Effector memory CD4-positive, alpha-beta T cell (primary cell): ENCODE measurements at places on chromosomes 3 and 15.

- no peaks in the 10 kb centered on the region for H3K27me3 ChIP-seq
- no peak for DNase-seq
- H3K27ac ChIP-seq, result no peak overlapping the region
- H3K4me1 ChIP-seq, result no peaks in the 10 kb centered on the region
Measured at GRCh38 chr3:36166477-36166876, 213.8 kb upstream of the STAC start.

DNA sequence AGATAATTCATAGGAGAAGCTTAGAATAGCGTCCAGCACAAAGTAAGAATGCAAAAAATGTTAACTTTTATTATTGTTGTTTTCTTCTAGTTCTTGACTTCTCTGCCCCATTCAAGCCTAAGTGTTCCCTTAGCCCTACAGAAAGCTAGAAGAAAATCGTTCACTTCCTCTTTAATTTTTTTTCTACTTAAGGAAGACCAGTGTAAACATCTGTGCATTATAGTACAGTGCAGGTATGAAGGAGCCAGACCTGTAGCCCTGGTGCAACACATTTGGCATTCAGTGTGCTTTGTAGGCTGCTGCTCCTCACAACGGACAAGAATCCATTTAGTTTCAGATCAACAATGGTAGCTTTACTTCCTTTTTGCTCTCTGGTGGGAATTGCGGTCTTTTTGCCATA lies 127.8 kb upstream of the SLC7A14 start:
- H3K4me3 ChIP-seq, result no peak overlapping the region
- no peak for DNase-seq
- no peak overlapping the region for H3K27ac ChIP-seq
- H3K27me3 ChIP-seq, result no peaks in the 10 kb centered on the region
- H3K4me1 ChIP-seq, result no peaks in the 10 kb centered on the region

- no peaks in the 10 kb centered on the region for H3K27me3 ChIP-seq
- no peak for DNase-seq
- peaks cover 12% of the 10 kb centered on the region for H3K4me1 ChIP-seq
- no peak overlapping the region for H3K4me3 ChIP-seq
Measured at GRCh38 chr15:31236184-31237042, 90.2 kb upstream of the KLF13 start.

DNA sequence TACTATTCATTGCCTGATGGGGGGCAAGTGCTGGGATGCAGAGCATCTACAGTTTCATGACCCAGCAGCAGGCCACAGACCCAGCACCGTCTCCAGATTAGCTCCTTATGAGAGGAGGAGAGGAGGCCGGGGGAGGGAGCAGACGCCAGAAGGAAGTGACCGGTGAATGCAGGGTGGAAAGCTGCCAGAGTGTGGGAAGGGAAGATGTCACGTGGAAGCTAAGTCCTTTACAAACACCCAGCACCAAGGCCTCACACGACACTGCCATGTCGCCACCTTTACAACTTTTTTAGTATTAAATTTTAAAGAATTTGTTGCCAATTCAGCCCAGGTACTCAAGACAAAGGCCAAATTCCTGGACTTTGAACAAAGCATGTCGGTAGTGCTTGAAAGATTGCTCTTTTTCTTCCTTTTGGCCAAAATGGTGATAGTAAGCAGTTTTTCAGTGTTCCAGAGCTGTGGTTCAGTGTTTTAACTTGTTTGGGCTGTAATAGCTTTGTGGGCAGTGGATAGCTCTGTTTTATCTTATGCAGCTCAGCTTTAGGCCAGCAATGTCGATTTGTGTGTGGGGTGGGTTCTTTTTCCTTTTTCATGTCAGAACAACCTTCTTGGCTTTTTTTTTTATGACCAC lies 58.2 kb downstream of the ZBTB38 start:
- no peak overlapping the region for H3K4me3 ChIP-seq
- H3K36me3 ChIP-seq, result peaks cover 5% of the 10 kb centered on the region
- H3K27me3 ChIP-seq, result no peaks in the 10 kb centered on the region
- no peak for DNase-seq
- H3K27ac ChIP-seq, result no peak overlapping the region

DNA sequence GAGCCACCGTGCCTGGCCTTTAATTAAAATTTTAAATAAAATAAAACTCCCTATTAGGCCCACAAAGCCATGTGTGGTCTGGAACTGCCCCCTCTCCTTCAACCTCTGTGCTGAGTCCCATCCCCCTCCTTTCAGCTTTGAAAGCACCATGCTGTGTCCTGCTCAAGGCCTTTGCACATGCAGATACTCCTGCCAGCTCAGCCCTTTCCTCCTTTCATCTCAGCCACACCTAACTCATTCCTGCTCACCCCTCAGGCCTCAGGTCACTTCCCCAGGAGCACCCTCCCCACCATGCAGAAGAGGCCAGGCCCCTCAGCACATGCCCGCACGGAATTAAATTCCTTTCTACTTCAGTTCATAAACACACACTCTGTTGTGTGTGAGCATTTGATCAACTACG lies 28.1 kb downstream of the ATRIP start:
- H3K36me3 ChIP-seq, result peaks cover 5% of the 10 kb centered on the region
- DNase-seq, result no peak

DNA sequence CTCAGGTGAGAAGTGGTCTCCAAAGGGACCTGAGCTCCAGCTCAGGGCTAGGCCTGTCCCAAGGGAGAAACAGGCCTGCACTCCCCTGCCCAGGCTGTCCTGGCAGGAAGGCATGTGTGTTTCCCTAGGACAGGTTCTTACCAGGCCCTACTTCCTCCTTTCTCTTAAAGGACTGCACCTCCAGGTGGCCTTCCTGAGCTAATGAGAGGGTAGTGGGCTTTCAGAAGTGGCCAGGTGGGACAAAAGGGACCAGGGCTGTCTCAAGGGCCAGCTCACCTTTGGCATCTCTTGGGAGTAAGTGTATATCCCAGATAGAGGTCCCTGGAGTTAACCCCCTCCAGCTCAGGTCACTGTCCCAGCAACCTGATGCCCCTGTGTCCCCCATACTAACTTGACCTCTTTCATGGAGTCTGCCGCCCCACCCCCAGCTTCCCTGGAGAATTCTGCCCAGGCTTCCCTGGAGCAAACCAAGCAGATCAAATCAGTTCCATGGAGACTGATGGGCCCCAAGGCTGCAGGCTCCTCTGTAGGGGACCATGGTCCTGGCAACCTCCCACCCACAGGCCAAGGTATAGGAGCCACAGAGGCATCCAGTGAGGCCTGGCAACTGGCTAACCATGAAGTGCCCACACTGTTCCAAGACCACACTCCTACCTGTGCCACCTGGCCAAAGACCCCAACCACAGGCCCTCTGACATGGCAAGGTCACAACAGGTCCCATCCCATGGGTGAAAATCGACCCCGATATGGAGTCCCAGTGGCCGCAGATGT lies 67.6 kb downstream of the ZNF445 start:
- no peaks in the 10 kb centered on the region for H3K27me3 ChIP-seq
- no peaks in the 10 kb centered on the region for H3K4me1 ChIP-seq
- no peaks in the 10 kb centered on the region for H3K36me3 ChIP-seq
- no peak overlapping the region for H3K27ac ChIP-seq
- no peak for DNase-seq

DNA sequence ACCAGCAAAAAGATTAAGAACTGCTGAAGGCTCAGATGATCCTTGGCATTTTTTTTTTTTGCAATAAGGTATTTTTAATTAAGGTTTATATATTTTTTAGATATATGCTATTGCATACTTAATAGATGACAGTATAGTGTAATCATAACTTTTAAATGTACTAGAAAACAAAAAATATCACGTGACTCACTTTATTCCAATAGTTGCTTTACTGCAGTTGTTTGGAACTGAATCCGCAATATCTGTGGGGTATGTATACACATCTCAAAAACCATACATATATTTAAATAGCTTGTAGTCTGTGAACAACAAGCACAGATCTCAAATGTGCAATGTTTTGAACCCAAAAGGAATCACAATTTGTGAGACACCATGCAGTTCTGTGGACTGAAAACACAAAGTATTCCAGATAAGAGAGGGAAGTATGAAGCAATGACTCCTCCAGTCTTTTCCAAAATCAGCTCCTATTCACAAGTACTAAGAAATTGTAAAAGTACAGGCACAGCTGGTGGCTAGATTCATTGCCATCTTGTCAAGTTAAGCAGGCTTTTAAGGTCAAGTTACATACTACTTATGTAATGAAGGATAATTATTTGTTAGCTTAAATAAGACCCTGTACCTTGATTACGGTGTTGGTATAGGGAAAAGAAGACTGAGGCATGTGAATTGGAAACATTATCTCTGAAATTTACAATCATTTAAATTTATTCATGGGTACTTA lies 331.1 kb downstream of the TBC1D5 start:
- no peak for DNase-seq
- H3K27me3 ChIP-seq, result no peaks in the 10 kb centered on the region
- H3K27ac ChIP-seq, result no peak overlapping the region
- no peak overlapping the region for H3K4me3 ChIP-seq

GRCh38 chr15:70082281-70082900 lies 15.3 kb downstream of the TLE3 start:
- H3K4me3 ChIP-seq, result no peak overlapping the region
- peaks cover 11% of the 10 kb centered on the region for H3K4me1 ChIP-seq
- no peak overlapping the region for H3K27ac ChIP-seq
- H3K27me3 ChIP-seq, result no peaks in the 10 kb centered on the region
- H3K36me3 ChIP-seq, result peaks cover 42% of the 10 kb centered on the region

GRCh38 chr15:90648137-90649070 lies 68.7 kb upstream of the BLM start:
- no peak overlapping the region for H3K4me3 ChIP-seq
- peaks cover 12% of the 10 kb centered on the region for H3K4me1 ChIP-seq
- H3K36me3 ChIP-seq, result peaks cover 5% of the 10 kb centered on the region
- DNase-seq, result peak; percentile 34
- no peak overlapping the region for H3K27ac ChIP-seq

DNA sequence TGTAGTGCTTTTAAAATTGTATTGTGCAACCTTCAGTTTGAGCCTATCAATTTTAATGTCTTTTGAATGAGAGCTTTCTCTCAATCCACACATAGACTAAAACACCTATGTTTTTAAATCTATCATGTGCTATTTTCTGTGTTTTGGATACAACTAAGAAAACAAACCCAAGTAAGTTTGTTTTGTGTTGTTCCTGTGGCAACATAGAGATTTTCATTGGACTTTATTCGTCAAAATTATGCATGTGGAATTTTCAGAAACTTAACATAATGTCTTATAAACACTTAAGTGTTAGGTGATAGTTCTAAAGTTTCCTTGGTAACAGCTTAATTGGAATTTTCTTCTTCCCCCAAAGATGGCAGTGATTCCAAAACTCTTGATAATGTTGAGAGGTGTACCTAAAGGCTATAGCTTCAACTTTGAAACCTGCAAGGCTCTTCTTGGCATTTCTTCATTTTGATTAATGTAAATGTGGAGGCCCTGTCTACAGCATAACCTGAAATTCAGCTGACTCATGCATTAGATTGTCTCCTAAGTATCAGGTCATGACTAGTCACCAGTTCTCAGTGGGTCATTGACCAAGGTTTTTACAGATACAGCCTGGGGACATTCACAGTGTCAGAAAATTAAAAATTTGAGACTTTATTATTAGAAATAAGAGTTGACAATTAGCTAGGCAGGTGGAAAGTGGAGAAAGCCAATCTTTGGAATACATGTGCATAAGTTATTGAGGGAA lies 44.4 kb downstream of the COL6A5 start:
- H3K27ac ChIP-seq, result no peak overlapping the region
- no peaks in the 10 kb centered on the region for H3K27me3 ChIP-seq
- H3K4me1 ChIP-seq, result no peaks in the 10 kb centered on the region
- H3K36me3 ChIP-seq, result no peaks in the 10 kb centered on the region
- H3K4me3 ChIP-seq, result no peak overlapping the region

DNA sequence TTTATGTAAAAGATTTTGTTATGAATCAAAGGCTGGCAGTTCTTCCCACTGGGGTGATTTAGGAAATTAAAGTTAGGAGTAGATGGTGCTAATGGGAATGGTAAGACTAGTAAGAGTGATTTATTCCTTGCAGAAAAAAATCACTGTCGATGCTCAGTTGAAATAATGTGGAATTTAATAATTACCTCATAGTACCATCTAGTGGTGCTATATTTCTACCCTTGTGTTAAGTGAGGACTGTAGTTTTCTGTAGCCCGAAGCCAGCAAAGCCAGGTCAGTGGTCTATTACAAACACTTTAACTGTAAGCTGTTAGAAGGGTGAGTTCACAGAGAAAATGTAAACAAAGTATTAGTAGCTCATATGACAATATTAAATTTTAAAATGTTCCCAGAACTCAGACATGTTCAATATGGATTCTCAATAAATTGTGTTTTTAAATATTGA lies 39.5 kb upstream of the GOLGA8J start:
- H3K4me3 ChIP-seq, result no peak overlapping the region
- no peaks in the 10 kb centered on the region for H3K4me1 ChIP-seq
- no peaks in the 10 kb centered on the region for H3K36me3 ChIP-seq
- H3K27ac ChIP-seq, result no peak overlapping the region

GRCh38 chr15:51971032-51971374 lies 575 bp downstream of the LEO1 start:
- H3K27me3 ChIP-seq, result no peaks in the 10 kb centered on the region
- H3K27ac ChIP-seq, result peak overlapping the region; percentile 77
- H3K36me3 ChIP-seq, result no peaks in the 10 kb centered on the region
- no peak for DNase-seq
- peak overlapping the region; percentile 94 for H3K4me3 ChIP-seq
- H3K4me1 ChIP-seq, result no peaks in the 10 kb centered on the region

DNA sequence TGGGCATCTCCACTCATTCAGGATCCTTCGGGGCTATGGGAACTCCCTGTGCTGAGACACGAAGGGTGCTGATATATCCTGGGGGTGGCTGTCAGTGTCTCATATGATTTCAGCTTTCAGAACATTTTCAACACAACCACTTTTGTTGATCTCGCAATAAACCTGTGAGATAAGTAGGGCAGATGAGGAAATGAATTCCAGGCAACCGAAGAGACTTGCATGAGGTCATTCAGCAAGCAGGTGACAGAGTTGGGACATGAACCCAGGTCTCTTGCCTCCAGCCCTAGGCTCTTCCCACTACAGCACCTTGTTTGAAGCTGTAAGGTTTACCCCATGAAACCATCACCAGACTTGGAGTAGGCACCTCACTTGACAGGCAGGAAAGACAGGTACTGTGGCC lies 16.6 kb downstream of the DUOX1 start:
- H3K27me3 ChIP-seq, result no peaks in the 10 kb centered on the region
- H3K4me1 ChIP-seq, result no peaks in the 10 kb centered on the region
- H3K36me3 ChIP-seq, result no peaks in the 10 kb centered on the region
- DNase-seq, result no peak

- H3K27ac ChIP-seq, result no peak overlapping the region
- no peaks in the 10 kb centered on the region for H3K36me3 ChIP-seq
- H3K4me1 ChIP-seq, result no peaks in the 10 kb centered on the region
- no peaks in the 10 kb centered on the region for H3K27me3 ChIP-seq
- no peak for DNase-seq
Measured at GRCh38 chr3:1087066-1087560, 5.7 kb upstream of the CNTN6 start.

GRCh38 chr15:74336061-74337005 lies 31.1 kb downstream of the CYP11A1 start:
- no peak overlapping the region for H3K4me3 ChIP-seq
- no peak for DNase-seq
- no peaks in the 10 kb centered on the region for H3K4me1 ChIP-seq
- no peaks in the 10 kb centered on the region for H3K27me3 ChIP-seq
- H3K27ac ChIP-seq, result no peak overlapping the region

- no peak for DNase-seq
- no peaks in the 10 kb centered on the region for H3K27me3 ChIP-seq
- H3K4me1 ChIP-seq, result peaks cover 4% of the 10 kb centered on the region
- no peak overlapping the region for H3K4me3 ChIP-seq
Measured at GRCh38 chr3:27354588-27355203, 14.5 kb downstream of the NEK10 start.

GRCh38 chr15:59537403-59537802 lies 74.2 kb upstream of the GCNT3 start:
- H3K27me3 ChIP-seq, result no peaks in the 10 kb centered on the region
- no peak overlapping the region for H3K27ac ChIP-seq
- no peak for DNase-seq
- H3K4me1 ChIP-seq, result no peaks in the 10 kb centered on the region
- H3K36me3 ChIP-seq, result no peaks in the 10 kb centered on the region
- no peak overlapping the region for H3K4me3 ChIP-seq
